NCI-H526 (cell line): ENCODE measurements at places on chromosomes 12 and 14.

DNA sequence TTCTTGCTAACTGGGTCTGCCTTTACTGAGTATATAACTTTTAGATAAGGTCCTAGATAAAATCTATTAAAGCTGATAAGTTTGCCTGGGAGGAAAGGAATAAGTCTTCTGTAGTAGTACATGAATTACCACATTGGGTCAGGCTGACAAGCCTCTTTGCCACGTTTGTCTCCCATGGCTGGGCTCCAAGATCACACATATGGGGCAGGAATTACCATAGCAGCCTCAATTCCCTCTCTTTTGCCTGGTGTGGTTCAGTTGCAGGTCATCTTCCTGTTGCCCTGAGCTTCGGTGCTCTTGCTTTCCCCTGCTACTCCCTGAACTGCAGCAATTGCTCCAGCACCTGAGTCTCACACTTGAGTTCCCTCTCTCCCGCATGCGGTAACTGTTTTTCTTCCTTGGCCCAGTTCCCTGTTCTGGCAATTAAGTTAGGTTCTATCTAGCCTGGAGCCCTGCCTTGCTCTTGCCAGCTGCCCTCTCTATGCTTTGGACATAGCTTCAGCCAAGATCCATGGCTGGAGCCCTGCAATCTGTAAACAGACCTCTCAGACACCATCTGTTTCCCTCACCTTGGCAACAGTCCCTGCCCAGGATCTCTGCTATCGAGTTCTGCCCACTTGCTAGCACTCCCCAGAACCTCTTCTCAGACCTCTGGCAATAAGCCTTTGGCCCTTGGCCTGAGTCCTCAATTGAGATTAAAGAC, 5.8 kb upstream of the GLT8D2 start:
- DNase-seq: no peak

GRCh38 chr14:69263364-69263763, 3.4 kb downstream of the GALNT16 start:
- peak; percentile 51 for DNase-seq

GRCh38 chr12:26401874-26402273, 206.5 kb downstream of the SSPN start:
- DNase-seq: no peak

DNA sequence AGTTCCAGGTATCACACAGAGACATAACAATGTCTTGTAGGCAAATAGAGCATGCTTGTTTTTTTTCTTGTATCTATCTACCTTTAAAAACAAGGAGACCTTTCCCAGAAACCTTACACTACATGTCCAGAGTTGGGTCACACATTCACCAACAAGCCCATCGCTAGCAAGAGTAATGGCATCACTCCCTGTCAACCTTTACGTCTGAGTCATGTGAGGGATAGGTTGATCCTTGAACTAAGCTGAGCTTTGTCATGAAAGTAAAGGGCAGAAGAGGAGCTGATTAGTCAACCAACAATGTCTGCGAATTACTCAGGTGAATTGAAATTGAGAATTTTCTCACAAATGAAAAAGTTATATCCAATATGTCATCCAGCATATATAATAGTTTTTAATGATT, 219.4 kb downstream of the CNTN1 start:
- DNase-seq: no peak

DNA sequence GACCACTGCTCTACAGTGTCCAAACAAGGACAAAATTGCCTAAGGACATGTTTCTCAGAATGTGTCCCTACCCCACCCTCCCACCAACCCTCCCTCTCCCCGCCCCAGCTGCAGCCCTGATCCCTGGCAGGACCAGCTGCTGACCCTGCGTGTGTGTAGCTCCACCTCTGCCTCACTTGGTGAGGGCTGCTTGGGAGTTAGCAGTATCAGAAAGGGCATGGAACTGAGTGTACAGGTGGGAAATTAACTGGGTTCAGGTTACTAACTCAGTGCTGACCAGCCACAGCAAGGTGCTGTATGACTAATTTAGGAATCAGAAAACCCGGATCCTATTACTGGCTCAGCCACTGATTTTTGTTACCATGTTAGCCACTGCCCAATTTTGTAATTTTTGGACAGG, 11.3 kb upstream of the PLEKHD1 start:
- DNase-seq: no peak

DNA sequence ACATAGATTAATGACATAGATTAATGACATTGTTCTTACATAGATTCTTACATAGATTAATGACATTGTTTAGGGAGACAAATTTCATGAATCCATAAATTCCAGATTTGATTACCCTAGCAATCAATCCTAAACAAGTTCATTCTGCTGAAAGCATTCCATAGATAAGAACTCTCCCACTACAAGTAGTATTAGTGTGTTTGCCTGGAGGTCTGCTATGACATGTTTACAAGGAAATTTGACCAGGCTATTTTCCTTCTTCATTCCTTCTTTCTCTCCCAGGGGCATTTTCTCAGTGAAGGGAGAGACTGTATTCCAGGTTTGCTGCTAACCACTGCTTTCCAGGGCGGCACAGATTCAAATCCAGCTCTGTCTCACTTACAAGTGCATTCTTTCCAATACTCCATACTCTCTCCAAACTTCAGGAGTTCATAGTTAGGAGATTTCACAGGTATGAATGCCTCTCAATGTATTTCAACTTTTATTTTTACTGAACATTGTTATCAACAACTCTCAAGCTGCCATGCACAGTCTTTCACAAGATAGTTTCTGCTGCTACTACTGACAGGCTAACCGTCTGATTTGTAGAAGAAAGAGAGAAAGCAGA, 134.5 kb downstream of the SLC38A1 start:
- DNase-seq: no peak

DNA sequence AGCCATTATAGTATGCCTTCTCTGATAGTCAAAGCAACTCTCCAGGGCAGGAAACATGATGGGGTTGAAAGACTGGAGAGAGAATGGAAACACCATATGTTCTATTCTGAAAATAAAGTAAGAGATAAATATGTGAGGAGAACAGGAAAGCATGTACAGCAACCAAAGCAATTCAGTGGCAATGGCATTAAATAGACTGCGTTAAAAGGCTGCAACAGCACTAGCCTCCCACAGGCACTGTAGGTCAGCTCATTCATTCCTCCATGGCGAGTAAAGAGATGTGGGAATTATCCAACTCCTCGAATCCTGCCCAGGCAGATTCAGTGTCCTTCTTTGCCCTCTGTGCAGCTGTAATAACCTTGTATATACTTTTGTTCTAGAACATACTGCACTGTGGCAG, 43.8 kb downstream of the ANO6 start:
- DNase-seq: no peak

DNA sequence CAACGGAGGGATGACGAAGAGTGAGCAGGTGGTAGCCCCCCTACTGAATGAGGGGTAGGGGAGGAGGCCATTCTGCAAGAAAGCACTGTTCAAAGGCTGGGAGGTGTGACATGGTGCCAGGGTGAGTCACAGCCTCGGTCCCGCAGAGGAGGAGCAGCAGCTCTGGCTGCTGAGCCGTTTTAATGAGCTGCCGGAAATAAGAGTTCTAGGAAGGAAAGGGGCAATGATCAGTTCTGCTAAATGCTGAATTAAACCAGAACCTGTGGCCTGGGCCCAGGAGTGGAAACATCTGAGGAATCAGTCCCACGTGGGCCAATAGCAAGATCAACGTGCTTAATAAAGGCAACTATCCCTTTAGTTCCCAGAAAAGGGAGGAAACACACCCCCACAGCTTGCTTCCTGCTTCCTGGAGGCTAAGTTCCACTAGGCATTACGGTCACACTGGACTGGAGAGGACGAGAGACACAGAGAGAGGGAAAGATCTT, 3.6 kb downstream of the ABCD4 start:
- no peak for DNase-seq

DNA sequence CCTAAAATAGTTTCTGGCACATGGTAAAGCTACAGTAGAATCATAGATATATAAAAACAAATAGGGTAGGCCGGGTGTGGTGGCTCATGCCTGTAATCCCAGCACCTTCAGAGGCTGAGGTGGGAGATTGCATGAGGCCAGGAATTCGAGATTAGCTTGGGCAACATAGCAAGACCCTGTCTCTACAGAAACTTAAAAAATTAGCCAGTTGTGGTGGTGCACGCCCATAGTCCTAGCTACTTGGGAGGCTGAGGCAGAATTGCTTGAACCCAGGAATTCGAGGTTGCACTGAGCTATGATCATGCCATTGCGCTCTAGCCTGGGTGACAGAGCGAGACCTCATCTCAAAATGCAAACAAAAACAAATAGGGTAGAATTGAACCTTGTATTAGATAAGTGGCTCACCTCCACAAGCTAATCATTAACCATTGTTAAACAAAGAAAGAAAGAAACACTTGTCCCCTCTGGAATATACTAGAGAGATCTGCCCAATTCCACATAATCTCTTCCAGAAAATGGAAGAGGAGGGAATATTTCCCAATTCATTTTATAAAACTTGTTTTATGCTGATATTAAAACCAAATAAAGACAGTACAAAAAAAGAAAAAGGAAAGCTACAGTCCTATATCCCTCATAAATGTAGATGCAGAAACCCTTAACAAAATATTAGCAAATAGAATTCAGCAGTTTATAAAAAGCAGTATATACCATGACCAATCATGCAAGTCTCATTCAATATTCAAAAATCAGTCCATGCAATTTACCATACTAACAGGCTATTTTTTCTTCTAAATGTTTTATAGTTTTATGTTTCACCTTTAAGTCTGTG, 22.7 kb upstream of the DHRS2 start:
- peak; percentile 77 for DNase-seq

DNA sequence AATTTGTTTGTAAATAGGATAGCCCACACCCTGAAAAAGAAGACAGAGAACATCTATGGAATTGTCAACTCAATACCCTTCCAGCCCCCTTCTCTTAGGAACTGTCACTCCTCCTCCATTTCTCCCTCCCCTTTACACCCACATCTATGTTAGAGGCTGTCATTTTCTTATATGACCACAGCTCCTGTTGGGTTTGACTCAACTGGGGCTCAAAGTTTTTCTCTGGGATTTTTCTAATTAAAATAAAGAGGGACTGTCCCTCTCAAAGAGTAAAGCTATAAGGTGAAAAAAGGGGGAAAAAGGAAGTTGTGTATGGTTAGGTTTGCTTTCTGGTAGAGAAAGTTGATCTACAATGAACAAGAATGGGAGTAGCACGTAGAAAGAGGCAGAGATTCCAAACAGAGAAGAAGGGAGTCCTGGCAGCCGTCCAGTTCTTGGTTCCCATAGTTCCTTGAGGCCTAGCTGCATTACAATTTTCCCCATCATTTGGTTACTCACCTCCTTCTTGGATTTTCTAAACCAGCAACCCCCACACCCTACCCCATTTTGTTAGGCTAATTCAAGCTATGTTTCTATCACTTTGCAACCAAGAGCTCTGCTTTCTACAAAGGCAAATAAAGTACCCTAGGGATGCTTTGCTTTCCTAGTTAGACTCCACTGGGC, 44.3 kb upstream of the STK38L start:
- DNase-seq: no peak

GRCh38 chr12:69524331-69524630, 54.1 kb downstream of the FRS2 start:
- no peak for DNase-seq

- no peak for DNase-seq
Observed at GRCh38 chr12:24617471-24617870, 331.4 kb downstream of the BCAT1 start.

DNA sequence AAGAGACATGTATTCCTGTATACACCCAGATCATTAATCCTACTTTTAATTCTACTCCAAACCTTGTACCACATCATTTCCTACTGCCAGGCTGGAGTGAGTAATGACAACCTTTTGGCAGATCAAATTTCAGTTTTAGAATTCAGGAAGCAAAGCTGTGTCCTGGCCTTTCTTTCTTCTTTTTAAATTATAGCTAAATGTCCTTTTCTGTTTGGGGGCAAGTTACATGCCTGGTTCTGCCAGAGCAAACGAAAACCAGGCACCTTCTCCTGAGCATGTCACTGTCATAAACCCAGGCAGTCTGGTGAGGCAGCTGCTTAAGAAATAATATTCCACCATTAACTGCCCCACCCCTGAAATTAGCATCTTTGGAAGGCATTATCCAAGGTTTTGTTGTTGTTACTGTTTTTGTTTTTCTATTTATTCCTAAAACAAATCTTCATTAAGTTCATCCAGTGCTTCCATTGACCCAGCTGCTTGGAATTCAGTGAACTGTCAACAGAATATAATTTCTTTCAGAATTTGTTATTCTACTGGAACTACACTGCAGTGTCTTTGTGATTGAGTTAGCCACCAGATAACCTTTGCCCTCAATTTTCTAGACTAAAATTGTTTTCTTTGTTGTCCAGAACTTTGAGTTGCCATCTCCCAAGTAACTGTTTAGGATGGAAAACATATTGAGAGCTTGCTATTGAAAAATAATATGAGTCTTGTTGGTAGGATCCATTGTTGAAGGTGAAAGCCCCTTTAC, 33.2 kb downstream of the SAMD4A start:
- no peak for DNase-seq

DNA sequence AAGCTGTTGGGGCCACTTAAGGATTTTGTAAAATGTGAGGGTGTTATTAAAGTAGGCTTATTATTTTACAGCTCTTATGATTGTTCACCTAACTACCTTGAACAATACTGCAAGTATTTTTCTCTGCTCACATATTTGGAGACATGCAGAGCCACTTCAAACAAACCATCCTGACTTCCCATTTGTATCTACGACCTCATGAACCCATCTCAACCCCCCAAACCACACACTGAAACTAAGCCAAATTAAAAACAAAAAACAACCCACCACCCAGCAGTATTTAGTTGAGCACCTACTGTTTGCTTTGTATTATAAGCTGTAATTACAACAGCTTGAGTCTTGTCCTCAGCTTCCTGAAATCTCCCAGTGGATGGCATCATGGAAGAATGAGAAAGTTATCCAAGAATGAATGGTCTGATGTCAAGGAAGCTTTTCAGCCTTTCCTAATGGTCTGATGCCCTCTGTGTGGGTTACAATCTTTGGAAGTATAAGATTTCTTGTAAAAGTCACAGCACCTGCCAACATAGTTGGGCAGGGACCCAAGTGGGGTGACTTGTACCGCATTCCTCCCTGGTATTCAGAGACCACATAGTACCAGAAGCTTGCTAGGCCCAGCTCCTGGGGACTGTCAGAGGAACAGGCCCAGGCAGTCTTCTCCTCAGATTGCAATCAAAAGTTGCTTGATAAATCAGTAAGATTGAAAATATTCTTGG, 416.6 kb downstream of the ZFP36L1 start:
- no peak for DNase-seq

DNA sequence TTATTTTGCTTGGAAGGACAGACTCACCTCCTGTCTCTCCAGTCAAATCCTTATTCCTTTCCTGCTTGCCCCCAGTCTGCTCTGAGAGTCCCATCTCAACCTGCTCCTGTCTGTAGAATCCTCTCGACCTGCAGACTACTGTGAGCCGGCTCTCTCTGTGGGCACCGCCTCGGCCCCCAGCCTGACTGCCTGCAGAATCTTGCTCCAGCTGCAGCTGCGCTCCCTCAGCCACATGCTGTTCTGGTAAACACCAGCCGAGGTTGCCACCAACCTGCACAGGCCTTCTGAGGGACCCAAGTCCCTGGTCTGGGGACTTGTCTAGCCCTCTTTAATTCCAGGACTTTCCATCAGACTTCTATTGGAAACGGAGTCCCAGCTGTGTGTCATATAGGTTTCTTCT, 44.8 kb upstream of the PRMT8 start:
- no peak for DNase-seq

DNA sequence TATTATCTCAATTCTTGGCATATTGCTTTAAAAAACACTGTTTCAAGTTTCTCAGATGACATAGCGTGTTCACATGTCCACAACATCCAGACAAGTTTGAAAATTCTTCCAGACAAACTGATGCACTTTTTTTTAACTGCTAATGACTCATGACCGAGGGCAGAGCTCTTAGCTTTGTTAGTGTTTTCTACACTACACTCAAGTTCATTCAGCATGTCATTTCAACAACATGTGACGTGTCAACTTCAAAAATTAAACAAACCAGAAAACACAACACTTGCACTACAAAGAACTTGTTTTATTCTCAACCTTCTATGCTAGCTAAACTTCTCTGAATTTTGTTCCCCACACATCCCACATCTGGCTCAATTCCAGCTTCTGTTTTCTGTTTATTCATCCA, 1186.3 kb upstream of the FLRT2 start:
- DNase-seq: no peak
